ENCODE measurements at places on chromosomes 7 and 10. TPM values are rescaled to one million over a fixed set of nuclear protein-coding genes. Genes with fewer than 3 reads are reported as not detected.

Gene HOXA9
- 7.4 TPM for total RNA-seq

Gene SPDYE16
- total RNA-seq: 0.10 TPM

Gene SPDYE9
- not detected for total RNA-seq

Gene C10orf143
- total RNA-seq: 3.1 TPM

- no peak for DNase-seq
Observed at GRCh38 chr10:43885842-43886241, 237.2 kb upstream of the ZNF32 start.

DNA sequence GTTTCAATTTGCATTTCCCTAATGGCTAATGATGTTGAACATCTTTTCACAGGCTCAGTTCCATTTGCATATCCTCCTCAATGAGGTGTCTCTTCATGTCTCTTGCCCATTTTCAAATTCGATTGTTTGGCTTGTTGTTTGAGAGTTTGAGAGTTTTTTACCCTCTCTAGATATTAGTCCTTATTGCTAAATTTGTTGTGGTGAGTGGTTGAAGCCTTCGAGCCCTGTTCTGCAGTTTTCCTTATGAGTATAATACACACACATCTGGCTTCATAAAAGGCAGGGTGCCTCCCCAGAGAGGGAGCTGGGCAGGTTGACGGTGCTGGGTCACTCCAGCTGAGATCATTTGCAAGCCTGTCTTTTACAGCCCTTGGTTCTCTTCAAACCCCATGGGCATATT, 65.1 kb downstream of the RGS10 start:
- DNase-seq: no peak

DNA sequence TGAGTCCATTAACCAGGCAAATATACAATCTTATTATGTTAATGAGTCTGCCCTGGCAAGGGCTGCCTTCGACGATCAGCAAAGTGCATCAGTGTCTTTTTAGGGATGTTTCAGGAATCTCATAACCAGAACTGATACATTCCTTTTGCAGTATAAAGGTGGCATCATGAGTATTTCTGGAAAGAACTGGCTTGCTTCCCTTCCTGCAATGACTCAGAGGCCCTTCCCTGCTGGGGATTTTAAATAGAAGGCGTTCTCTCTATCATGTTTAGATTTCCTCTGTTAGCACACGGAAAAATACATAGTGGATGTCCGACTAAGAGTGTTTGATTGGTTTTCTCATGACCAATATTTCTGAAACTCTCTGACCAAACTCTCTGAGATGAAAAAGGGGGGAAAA, 1.8 kb downstream of the NPS start:
- no peak for DNase-seq

- no peak for DNase-seq
Observed at GRCh38 chr7:1463676-1464223, 4.5 kb upstream of the MICALL2 start.

DNA sequence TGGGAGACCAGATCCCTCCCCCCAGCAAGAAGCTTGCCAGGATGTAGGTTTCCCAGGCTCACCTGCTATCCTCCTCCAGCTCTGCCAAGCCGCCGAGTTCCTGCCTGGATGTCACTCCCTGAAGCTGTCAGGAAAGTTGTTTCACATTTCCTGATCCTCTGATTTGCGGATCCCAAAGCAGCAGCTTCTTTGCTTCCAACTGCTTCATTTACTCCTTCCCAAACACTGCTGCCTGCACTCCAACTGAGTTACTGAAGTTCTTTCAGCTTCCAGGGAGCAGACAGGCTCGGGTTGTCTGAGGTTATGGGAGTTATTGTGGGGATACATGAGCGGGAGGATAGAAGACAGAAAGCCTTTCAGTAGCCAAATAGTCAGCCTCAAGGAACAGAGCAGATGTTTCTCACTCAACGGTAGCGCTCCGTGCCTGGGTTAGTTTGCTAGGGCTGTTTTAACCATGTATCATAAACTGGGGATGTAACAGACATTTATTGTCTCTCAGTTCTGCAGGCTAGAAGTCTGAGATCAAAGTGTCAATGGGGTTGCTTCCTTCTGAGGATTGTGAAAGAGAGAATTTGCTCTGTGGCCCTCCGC, 516.0 kb downstream of the REEP3 start:
- no peak for DNase-seq

GRCh38 chr7:94344826-94345225, 49.9 kb upstream of the COL1A2 start:
- DNase-seq: no peak
